ENCODE measurements at places on chromosomes 5 and 9. TPM values are rescaled to one million over a fixed set of nuclear protein-coding genes. Genes with fewer than 3 reads are reported as not detected.

Gene MBLAC2
- total RNA-seq, result 5.3 TPM

Gene SPINK6
- total RNA-seq, result not detected

Gene RGS7BP
- total RNA-seq, result 2.1 TPM

Gene SH3TC2
- 6.2 TPM for total RNA-seq

Gene OR2V1
- not detected for total RNA-seq

Gene PCDHA12
- total RNA-seq, result 0.08 TPM

Gene FAM78A
- 34.1 TPM for total RNA-seq

Gene SLC36A3
- not detected for total RNA-seq

Gene TAF11L5
- total RNA-seq, result not detected

DNA sequence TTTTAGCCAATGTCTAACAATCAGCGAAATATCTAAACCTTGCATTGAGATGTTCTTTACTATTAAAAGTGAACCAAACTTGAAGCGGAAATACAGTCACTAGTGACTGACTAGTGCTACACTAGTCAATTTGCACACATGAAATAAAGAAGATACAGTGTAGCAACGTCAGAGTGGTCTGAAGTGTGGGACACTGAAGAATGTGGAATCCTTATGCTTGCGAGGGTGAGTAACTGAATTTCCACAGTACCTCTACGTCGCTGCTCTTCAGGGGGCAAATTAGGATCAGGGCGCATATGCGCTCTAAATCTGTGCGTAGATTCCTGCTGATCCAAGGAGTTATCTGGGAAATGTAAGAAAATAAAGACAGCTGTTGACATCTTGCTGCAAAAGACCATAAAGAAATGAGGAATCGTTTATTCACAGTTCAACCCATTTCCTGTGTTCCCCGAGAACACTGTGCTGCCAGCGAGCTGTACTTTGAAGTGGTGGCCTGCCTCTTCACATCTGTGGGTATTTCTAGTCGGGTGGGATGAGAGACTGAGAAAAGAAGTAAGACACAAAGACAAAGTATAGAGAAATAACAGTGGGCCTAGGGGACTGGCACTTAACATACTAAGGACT lies 39.8 kb upstream of the FLT4 start:
- no peak for DNase-seq

- DNase-seq, result no peak
Measured at GRCh38 chr5:69103521-69103920, 9.7 kb downstream of the SLC30A5 start.

DNA sequence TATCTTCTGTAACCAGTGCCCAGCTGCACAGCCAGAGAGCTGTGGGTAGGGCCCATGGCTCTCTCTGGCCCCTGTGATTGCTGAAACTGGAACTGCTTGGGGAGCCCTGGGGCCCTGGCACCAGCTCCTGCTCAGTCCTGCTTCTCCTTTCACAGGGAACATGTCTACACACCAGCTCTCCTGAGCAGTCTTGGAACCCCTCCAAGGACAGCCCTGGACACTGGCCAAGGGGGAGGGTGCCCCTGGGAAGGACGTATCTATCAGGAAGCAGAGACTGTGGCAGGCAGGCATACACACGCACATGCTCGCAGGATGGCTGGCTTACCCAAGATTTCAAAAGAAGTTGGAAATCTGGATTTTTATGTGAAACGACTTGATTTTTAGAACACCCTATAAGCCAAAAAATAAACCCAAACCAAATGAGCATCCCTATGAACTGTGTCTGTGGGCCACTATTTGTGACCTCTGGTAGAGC lies 8.8 kb upstream of the TRAF1 start:
- DNase-seq, result peak; percentile 95

GRCh38 chr5:63025679-63026078 lies 447.1 kb downstream of the LRRC70 start:
- no peak for DNase-seq

GRCh38 chr5:138616508-138616907 lies 41.3 kb upstream of the HSPA9 start:
- DNase-seq, result no peak

DNA sequence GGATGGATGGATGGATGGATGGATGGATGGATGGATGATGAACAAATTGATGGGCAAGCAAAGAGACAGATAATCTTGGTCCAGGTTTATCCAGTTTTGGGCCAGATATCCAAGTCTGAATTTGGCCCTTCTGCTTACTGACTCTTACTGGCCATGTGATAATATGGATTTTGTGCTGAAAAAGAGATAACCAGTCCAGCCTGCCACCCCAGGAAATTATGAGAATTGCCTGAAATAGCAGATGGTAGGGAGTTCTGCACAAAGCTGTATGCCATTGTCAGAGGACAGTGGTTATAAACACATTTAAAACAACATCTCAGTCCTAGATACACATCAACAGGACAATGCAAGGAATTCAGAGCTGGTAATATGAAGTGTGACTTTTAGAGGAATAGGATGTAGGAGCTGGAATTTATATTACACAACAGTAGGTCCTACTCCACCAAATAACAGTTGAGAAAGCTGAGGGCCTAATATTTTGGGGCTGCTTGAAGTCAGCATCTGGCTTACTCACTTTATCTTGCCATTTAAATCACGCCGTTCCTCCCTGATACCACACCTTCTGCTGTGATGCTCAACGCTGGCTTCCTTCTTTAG lies 9.0 kb upstream of the FAT2 start:
- DNase-seq, result no peak

DNA sequence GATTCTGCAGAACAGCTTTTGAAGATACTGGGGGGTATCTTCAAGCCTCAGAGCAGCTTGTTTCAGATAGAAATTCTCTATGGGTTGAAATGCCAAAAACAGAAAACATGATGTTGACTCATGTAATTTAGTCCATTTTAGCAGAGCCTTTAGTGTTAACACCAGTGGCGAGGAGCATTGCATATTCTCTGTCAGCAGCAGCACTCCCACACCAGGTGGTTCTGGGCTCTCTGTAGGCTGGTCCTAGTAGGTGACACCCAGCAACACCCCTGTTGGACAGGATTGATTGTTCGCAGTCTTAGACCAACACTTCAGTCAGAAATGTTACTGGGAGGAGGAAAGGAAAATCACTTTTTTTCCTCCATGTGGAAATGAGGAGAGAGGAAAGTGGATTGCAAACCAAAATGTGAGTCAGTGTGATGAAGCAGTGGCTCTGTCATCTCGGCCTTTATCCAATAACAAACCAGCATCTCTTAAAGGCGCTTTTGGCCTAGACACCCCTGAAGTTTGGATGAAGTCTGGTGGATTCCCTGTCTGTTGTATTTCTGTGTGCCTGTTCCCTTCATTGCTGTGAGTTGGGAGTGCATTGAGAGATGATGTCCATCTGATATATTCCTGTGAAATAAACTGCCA lies 16.8 kb downstream of the SLC46A2 start:
- DNase-seq, result no peak

DNA sequence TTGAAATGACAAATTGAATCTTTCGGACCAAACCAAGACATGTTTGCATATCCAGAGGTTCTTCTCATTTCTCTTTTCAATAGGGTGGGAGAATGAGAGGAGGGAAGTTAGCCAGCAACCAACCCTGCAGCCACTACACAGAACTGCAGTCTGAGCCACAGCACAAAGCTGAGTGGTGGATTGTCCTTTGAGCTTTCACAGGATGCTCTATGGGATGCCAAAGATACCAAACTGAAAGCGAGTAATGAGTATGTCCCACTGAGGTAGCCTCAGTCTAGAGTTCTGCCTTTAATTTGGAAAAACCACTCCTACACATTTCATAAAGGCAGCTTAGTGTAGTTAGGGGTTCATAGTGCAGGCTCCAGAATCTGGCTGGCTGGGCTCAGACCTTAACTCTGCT lies 114.9 kb downstream of the MARCHF3 start:
- no peak for DNase-seq

DNA sequence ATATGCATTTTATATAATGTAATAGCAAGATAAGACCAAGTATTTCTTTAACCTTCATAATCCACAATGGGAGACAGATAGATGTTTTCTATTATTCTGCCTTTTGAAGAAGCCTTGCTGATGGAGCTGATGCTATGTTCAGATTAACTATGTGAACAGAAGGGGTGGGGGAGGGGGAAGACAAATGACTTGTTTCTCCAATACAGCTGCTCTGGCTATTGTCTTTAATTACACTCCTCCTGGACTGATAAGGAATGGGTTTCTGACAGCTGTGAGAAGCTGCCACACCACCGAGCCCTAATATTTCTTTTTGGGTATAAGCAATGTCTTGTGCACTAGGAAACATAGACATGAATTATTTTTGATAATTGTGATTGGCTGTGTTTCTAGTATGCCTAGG lies 62.0 kb downstream of the CAVIN4 start:
- DNase-seq, result no peak

DNA sequence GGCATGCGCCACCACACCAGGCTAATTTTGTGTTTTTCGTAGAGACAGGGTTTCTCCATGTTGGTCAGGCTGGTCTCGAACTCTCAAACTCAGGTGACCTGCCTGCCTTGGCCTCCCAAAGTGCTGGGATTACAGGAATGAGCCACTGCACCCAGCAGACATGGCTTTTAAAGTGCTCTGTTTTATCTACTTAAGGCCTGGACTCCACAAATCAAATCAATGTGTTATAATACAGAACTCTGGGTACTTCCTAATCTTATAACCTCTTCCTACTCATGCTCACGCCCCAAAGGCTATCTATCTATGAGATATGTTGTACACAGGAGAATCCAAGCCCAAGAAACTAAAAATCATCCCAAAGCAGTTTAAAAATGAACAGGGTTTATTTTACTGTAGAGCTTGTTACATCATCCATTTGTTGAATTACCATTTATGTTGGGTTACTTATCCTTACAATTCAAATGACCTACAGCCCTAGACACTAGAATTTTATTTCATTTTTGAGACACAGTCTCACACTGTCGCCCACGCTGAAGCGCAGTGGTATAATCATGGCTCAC lies 155.1 kb downstream of the EFNA5 start:
- no peak for DNase-seq

GRCh38 chr5:9698125-9698826 lies 68.1 kb upstream of the TAS2R1 start:
- DNase-seq, result no peak

GRCh38 chr5:140109018-140109758 lies 4.7 kb upstream of the PURA start:
- no peak for DNase-seq

- no peak for DNase-seq
Measured at GRCh38 chr5:1673042-1673677, 126.5 kb downstream of the MRPL36 start.

- DNase-seq, result no peak
Measured at GRCh38 chr5:55636177-55636576, 75.9 kb downstream of the SLC38A9 start.

GRCh38 chr5:174118823-174119467 lies 73.4 kb downstream of the NSG2 start:
- DNase-seq, result no peak

- no peak for DNase-seq
Measured at GRCh38 chr9:77508396-77508795, 139.7 kb downstream of the GNA14 start.

DNA sequence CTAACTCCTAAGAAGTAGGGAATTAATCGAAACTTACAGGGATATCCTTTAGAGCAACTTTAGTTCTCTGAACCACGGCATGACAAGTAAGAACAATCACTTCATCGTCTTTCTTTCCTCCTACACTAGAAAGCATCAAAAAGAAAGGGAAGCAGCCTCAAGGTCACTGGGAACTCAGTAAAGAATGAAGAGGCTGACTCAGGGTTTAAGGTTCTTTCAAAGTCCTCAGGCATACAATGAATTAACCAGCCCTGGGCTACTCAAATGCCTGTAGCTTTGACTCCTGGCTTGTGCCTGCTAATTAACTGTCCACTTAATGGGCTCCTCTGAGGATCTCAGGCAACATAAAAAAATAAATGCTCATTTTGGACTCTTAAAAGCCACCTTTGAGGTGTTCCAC lies 102.0 kb downstream of the TRIM32 start:
- DNase-seq, result no peak

DNA sequence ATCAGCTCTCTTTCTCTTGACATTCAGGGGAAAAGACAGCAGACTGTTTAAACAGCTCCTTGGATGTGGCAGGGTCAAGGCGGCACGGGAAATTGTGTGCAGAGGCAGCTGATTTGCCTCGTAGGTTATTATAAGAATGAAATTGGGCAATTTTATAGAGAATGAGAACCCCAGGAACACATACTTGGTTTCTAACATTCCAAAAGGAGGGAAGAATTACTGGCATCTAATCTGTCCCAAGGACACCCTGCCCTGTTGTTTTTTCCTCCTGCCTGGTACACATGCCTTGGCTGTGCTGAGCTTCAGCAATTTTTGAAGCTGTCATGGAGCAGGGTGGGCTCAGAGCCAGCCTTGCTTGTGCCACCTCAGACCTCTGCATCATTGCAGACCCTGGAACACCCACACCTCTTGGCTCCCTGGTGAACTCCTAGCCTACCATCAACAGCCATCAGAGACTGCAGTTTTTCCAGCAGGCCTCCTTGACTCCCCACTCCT lies 143.6 kb downstream of the BOD1 start:
- no peak for DNase-seq

- DNase-seq, result no peak
Measured at GRCh38 chr5:90182726-90183125, 226.8 kb downstream of the CETN3 start.

DNA sequence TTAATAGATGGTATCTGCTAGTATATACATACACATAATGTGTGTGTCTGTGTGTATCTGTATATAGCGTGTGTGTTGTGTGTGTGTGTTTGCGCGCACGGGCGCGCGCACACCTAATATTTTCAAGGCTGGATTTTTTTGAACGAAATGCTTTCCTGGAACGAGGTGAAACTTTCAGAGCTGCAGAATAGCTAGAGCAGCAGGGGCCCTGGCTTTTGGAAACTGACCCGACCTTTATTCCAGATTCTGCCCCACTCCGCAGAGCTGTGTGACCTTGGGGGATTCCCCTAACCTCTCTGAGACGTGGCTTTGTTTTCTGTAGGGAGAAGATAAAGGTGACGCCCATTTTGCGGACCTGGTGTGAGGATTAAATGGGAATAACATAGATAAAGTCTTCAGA lies 757 bp downstream of the FXN start:
- DNase-seq, result no peak

DNA sequence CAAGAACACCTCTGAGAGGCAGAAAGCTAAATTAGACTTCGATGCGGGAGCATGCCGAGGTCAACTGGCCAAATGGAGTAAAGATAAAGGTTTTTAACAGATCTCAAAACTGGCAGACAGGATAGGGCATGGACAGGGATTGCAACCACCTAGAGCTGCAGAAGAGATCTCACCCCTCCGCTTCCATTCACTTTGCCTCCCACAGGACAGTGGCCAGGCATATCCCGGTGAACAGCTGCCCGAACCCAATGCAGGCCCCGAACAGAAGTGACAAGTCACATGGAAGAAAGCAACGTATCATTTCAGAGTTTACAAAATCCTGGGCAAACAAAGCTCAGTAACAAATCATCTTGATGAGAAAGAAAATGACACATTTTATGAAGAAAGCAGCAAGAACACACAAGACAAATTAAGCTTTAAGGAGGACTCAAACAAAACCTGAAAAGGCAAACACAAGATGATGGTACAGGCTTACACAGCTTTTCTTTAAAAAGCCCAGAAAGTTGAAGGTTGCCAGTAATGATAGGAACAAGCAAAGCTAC lies 18.4 kb downstream of the RNF130 start:
- DNase-seq, result no peak

DNA sequence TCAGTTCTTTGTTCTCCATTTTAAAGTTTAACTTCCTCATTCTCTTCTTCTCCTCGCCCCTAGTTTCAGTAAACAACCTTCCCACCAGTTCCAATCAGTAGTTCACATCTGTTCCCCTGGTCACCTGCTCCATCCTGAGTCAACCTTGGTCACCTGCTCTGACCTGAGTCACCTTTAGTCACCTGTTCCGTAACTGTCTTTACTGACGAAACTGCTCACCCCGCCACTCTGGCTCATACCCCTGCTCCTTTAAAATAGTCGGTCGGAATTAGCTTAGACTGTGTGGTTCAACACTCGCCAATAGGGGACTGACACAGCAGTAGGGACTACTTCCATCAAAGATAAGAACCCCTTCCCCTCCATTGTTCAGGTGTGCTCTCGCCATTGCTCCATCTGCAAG lies 76.3 kb upstream of the GPBP1 start:
- no peak for DNase-seq

Data from heart left ventricle (tissue), 16 donors.